ENCODE measurements at places on chromosomes 4 and X.

GRCh38 chr4:77493120-77493752 is 112.4 kb upstream of the CXCL13 start:
- DNase-seq: no peak

- no peak for DNase-seq
These were observed 1076.4 kb upstream of the PABPC4L start for GRCh38 chr4:135277980-135278315.

DNA sequence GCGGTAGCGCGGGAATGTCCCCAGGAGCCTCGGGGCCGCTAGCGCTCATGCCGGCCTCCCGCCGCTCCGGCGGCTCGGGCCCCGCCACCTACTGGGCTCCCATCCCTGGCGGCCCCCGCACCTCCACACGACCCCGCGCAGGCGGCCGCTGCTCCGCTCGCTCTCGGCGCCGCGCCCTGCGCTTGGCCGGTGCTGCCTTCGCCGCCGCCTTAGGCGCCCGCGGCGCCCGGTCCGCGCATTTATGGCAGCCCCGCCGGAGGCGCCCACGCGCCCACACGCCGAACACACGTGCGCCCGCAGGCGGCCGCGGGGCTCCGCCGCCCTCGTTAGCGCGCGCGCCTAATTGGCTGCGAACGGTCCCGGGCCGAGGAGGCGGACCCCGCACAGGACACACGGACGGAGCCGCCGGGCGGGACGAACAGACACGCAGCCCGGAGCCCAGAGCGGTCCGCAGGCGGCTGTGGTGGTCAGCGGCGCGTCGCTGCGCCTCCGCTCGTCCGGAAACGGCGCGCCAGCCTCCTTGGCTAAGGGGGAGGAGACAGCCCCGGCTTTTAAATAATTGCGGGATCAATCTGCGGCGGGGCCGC is at the start of gene NKX1-1:
Gene NKX1-1, minus strand, starts transcription at position 49 of the 587 bp plus-strand sequence. Its CDS starts 0 bp downstream, at position 49.
- no peak for DNase-seq

- no peak for DNase-seq
These were observed 19.1 kb upstream of the CXCL6 start for GRCh38 chr4:73817341-73817740.

DNA sequence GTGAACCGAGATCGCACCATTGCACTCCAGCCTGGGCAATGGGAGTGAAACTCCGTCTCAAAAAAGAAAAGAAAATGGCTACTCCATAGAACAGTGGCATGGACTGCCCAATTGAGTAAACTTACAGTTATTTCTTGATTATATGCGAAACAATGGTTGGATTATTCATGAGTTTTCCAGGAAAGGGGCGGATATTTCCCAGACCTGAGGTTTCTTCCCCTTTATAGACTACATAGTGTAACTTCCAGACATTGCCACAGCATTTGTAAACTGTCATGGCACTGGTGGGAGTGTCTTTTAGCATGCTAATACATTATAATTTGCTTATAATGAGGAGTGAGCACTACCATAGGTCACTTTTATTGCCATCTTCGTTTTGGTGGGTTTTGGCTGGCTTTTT is 14.1 kb upstream of the MRPL1 start:
- no peak for DNase-seq

- DNase-seq: no peak
These were observed 94.9 kb downstream of the TENM3 start for GRCh38 chr4:182338063-182338462.

DNA sequence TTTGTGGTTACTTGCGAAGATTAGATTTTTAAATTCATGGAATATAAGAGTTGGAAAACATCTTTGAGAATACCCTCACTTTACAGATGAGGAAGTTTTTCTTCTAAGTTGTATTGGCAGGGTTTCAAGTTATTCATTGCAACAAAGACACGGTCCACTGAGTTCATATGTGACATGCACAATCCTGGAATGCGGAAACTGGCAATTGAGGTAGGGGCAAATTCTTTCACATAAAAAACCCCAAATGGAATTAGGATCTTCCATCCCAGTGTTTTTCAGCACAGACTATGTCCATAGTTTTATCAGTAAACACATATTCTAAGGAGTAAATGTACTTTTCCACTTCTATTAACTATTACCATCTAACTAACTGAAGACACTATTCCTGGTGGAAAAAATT is 81.8 kb upstream of the NAP1L5 start:
- DNase-seq: no peak

DNA sequence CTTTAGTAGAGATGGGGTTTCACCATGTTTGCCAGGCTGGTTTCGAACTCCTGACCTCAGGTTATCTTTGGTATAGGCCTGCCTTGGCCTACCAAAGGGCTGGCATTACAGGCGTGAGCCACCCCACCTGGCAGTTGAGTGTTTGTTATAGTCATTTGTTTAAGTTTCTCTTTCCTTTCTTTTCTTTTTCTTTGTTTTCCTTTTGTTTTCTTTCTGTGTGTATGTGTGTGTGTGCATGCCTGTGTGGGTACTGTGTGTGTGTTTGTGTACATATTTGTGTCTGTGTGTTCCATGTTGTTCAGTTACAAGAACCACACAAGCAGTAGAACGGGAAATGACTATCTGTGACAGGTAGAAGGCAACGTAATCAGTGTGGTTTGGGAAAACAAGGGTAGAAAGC is 624.9 kb downstream of the FSTL5 start:
- no peak for DNase-seq

DNA sequence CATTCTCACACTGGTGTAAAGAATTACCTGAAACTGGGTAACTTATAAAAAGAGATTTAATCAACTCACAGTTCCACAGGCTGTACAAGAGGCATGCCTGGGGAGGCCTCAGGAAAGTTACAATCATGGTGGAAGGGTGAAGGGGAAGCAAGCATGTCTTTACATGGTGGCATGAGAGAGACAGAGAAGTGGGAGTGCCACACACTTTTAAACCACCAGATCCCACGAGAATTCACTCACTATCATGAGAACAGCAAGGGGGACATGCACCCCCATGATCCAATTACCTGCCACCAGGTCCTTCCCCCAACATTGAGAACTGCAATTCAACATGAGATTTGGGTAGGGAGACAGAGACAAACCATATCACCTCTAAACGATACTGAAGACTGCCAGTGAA is 23.0 kb downstream of the EPGN start:
- no peak for DNase-seq

DNA sequence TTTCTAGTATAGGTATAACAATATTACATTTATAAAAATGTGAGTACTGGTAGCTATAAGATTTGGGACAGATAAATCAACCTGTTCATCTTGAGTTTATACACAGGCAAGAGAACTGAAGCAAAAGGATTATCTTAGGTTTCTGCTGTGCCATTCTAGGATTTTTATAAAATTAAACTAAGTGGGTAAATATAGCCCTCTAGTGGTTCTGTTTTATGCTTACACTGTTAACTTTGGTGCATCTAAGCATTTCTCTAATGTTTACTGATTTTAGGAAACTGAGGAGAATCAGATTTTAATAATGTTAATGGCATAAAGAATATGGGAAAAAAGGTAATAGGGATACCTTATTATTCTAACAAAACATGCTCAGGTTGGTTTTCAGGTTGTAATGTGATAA is 1.1 kb upstream of the RRH start:
- DNase-seq: no peak

- no peak for DNase-seq
These were observed 13.8 kb upstream of the FGFBP2 start for GRCh38 chr4:15976456-15977447.

GRCh38 chr4:10020871-10021652 is at the start of gene SLC2A9:
TSS of gene SLC2A9 (minus strand) at chr4:10021497. CDS start at chr4:10021429, 68 bp downstream.
- DNase-seq: no peak

GRCh38 chr4:7988437-7988836 is 48.8 kb upstream of the AFAP1 start:
- DNase-seq: no peak

Data from stimulated activated CD4-positive, alpha-beta T cell treated with anti-CD3 and anti-CD28 coated beads, TNF-alpha, amount 100 ng/mL, for 1 hour (primary cell).